ENCODE measurements at places on chromosomes 7 and 10. TPM values are rescaled to one million over a fixed set of nuclear protein-coding genes. Genes with fewer than 3 reads are reported as not detected.

Gene SNCG
- not detected for polyA plus RNA-seq

Gene MBL2
- polyA plus RNA-seq = not detected

Gene NDUFB8
- 520 TPM for polyA plus RNA-seq

Gene TMEM236
- not detected for polyA plus RNA-seq

Gene ADCY1
- 0.02 TPM for polyA plus RNA-seq

Gene SEMA4G
- not detected for polyA plus RNA-seq

Gene FAM237B
- not detected for polyA plus RNA-seq

Gene EGR2
- polyA plus RNA-seq = 0.07 TPM

Gene HMX2
- polyA plus RNA-seq = not detected

Gene XRCC2
- not detected for polyA plus RNA-seq

Gene OR2A14
- polyA plus RNA-seq = not detected

Gene OPN1SW
- polyA plus RNA-seq = not detected

Measured in naive thymus-derived CD8-positive, alpha-beta T cell (primary cell).